ENCODE measurements at places on chromosomes 4 and X.
A peak's percentile ranks its signal among the peaks of the same experiment; 100 is the strongest.

GRCh38 chr4:176013476-176014247, 52.0 kb upstream of the WDR17 start:
- DNase-seq, result no peak

GRCh38 chr4:136713140-136713539, 819.2 kb downstream of the PCDH18 start:
- DNase-seq, result no peak

DNA sequence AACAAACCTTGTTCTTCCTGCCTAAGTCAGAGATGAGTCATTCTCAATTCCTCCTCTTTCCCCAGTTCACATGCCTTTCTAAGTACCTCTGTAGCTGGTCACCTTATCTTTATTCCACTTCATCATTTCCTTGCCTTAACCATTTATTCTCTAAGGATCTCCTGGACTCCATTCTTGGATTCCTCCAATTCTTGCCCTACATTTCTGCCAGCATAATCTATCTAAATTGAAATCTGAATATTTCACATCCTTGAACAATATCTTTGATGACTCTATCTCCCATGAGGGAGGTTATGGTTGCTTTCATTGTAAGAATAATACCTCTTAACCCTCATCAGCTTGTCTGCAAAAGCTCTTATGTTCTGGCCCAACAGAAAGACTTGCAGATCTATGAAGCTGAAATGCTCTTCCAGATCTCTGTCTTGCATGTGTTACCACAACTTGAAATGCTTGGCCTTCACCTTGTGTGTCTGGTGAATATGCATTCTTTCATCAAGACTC, 28.6 kb upstream of the PDE5A start:
- no peak for DNase-seq

GRCh38 chr4:130154901-130155300, 1058.9 kb downstream of the C4orf33 start:
- no peak for DNase-seq

- no peak for DNase-seq
Measured at GRCh38 chrX:110170029-110170428, 147.9 kb downstream of the AMMECR1 start.

DNA sequence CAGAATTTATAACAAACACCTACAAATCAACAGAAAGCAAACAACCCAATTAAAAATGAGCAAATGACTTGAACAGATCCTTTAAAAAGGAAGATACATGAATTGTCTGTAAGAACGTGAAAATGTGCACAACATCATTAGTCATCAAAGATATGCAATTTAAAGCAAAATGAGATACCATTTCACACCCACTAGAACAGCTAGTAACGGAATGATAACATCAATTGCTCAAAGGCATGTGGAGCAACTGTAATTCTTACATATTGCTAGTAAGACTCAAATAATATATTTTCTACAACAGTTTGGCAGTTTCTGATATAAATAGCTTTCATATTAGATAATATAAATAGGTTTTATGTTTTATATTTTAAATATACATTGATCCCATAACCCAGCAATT, 82.5 kb downstream of the LCORL start:
- no peak for DNase-seq

DNA sequence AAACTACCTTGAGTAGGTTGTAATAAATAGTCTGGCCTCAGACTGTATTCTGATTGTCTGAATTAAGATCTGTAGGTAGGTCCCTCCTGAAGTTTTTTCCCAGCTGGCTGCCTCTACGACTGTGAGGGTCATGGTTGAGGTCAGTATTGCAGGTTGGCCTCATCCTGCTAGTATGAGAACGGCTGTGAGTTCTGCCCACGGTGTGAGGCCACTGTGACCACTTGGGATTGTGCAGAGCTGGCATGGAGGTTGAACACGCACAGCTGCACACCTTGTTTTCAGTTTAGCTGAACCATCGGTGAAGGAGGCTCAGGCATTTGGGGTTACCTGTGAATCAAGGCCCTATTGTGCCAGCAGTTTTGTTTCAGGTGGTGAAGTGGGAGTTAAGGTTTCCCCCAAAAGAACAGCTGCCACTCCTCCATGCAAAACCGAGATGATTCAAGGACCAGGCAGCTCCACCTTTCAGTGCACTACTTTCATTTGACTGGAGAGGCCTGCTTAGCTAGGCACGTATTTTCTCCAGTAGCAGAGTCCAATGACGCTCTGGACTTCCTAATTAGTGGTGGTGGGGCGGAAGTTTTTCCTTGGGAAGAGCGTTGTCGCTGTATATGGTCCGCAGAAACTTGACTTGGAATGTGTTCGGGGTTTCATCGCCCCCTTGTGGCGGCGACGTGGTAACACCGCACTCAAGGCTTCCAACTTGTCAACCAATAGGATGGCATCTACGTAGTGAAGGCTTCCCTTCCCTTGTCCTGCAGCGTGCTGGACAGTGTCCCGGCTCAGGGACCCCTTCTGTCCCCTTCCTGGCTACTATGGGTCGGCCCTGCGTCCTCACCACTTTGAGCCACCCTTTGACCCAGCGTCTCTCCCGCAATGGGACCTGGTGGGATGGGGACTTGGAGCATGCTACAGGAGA, 13.8 kb downstream of the CMC4 start:
- peak; percentile 31 for DNase-seq

DNA sequence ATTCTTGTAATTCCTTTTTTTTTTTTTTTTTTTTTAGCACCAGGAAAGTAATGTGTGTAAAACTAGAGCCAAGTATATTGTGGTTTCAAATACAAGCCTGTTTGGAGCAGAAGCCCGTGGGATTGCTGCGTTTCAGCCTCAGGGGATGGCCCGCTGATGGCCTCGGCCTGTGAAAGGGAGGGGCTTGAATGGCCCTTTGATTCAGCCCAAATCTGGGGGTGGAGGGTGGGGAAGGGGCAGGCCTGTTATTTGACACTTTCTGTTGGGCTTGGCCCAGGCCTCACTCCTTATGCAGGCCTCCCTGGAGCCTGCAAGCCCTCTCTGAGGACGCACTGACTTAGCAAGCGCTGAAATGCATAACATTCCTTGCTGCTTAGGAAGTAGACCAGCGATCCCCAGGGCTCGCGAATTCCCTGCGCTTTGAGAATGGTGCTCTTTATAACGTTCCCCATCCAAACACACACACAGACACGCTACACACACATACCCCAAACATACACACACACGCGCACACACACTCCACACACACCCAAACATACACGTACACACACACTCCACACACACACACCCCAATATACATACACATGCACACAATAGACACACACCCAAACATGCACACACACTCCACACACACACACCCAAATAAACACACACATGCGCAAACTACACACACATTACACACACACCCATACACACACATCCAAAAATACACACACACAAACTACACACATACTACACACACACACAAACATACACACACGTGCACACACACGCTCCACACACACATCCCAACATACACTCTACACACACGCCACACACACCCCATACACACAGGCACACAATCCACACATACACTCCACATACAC, 29.6 kb downstream of the TLR10 start:
- peak; percentile 49 for DNase-seq

DNA sequence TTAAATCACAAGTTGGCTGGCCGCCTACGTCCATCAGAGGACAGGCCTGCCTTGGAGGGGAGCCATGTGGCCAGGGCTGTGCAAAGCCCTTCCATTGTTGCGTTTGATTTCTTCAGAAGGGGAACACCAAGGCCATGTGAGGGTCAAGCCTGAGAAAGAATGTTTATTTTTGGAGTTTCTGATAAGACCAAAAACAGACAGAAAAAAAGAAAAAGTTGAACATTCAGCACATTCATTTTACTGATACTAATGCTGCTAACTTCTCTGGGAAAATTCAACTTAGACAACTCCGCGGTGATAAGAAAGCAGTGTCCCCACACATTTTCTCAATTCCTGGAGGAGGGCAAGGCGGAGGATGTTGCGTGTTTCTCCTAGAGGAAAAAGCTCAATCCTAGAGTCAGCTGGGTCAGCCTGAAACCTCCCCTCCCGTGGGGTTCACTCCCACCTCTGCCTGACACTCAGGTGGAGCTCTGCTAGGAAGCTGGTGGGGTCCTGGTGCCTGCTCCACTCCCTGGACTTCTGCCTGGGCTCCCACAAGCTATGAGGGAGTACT, 63.5 kb downstream of the ANAPC4 start:
- DNase-seq, result no peak

DNA sequence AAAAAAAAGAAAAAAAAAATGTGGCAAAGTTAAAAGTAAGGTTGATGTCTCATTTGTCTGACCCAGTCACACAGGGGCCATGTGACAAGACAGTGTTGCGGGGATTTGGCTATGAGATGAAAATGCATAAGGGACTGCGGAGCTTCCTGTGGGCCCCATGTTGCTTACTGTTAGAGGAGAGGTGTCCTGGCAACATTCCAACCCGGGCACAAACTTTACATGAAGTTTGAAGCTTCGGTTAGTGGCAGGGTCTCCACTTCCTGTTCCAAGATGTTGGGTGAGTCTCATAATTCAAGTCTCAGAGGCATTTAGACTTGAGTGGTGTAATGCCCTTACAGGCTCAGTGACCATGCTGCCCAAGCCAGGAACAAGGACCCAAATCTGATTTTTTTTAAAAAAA, 111.3 kb downstream of the MAML3 start:
- no peak for DNase-seq

GRCh38 chr4:79685542-79685941, 277.5 kb upstream of the GK2 start:
- no peak for DNase-seq
